ENCODE measurements at places on chromosomes 7 and 10. TPM values are rescaled to one million over a fixed set of nuclear protein-coding genes. Genes with fewer than 3 reads are reported as not detected.

Gene MDFIC
- 0.10 TPM for total RNA-seq

DNA sequence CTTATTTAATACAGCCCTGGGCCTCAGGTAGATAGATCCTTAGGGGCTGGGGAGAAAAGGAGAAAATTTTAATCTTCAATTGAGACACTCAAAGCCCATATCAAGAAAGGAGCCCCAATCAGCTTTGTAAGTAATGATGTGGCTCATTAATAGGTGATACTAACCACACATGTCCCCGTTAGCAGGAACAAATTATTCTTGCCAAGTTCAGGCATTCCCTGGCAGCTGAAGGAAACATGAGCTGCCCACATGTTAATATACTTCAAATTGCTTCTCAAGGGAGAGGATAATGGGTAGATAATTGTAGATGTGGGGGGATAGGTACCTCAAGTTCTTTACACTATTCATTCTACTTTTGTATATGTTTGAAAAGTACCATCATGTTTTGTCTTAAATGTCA lies 14.5 kb downstream of the IFIT5 start:
- DNase-seq = no peak

DNA sequence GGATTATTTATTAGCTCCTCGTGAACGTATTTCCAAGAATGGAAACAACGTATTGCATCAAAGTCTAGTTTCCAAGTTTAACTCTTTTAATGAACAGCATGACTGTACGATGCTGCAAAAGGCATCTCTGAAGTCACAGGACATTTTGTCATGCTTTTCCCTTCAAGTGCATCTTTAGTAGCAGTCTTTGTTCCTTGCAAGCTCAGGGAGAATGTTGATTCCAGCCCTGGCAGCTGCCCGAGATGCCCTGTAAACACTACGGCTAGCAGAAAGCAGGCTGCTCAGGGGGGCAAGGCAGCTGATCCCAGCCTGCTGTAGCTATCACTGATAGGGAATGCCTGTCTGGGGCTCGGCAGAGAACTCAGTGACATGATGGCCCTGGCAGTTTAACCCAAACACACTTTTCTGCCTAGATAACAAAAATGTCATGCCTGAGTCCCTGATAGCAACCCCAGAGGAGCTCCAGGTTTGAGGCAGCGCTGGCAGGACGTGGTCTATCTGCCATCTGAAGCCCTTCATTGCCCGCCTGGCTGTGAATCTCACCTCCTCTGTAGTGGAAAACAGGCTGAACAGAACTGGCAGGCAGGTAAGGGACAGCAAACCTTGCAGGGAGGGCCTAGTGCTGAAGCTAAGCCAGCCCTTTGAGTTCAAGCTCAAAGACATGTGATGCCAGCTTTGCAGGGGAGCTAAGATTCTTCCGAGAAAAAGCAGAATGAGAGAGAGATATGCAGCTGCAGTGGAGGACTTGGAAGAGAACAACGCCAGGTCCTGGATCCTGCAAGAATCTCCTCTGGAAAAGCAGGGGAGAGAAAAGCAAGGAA lies 264.6 kb downstream of the SNX10 start:
- peak; percentile 36 for DNase-seq

- no peak for DNase-seq
Observed at GRCh38 chr10:87636313-87636915, 23.3 kb upstream of the PAPSS2 start.

GRCh38 chr10:76229341-76229740 lies 797.9 kb downstream of the LRMDA start:
- no peak for DNase-seq

- DNase-seq = no peak
Observed at GRCh38 chr10:31679936-31680335, 248.7 kb downstream of the ARHGAP12 start.

GRCh38 chr10:81096558-81096957 lies 558.9 kb downstream of the SH2D4B start:
- DNase-seq = no peak

DNA sequence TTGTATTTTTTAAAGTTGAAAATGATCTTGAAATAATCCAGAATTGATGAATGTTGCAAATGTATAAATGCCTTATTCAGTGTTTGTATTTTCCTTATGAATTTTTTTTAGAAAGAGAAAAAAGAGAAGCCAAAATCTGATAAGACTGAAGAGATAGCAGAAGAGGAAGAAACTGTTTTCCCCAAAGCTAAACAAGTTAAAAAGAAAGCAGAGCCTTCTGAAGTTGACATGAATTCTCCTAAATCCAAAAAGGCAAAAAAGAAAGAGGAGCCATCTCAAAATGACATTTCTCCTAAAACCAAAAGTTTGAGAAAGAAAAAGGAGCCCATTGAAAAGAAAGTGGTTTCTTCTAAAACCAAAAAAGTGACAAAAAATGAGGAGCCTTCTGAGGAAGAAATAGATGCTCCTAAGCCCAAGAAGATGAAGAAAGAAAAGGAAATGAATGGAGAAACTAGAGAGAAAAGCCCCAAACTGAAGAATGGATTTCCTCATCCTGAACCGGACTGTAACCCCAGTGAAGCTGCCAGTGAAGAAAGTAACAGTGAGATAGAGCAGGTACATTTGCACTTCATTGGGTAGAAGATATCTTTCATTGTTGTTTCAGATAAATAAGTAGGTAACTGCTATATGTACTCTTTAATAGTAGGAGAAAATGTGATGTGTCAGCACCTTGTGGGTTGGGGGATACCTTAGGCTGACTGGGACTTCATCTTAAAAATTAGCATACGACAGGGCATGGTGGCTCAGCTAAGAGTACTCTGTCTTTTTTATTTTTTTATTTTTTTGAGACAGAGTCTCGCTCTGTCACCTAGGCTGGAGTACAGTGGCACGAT lies 3.9 kb downstream of the DDX21 start:
- DNase-seq = no peak

- no peak for DNase-seq
Observed at GRCh38 chr7:132347858-132348257, 228.4 kb downstream of the PLXNA4 start.

- no peak for DNase-seq
Observed at GRCh38 chr7:115924411-115924810, 106.2 kb downstream of the TFEC start.

Gene SLC39A12
- not detected for total RNA-seq

DNA sequence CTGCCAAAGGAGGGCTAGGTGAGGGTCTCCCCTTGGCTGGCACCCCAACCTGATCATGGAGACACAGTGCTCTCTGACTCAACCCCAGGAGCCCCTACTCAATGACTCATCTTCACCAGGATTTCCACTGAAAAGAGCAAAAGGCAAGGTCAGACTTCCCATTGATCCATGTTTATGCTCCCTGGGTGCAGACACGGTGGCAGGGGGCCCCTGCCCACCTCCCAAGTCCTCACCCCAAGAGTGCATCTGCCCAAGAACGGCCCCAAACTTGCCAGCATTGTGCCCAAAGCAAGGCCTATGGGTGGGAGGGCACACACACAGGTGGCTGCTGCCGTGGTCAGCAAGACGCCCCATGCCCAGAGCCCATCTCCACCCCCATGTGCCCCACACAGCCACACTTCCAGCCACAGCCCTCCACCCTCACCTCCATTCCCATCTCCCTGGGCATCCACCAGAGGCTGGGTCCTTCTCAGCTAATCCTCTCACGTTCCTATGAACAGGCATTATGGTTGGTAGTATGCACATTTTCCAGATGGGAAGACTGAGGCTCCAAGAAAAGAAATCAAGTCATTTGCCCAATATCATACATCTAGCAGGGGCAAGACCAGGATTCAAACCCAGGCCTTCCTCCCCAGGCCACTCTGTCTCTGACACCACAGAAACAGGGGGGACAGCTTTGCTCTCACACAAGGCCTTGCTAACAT lies 31.3 kb downstream of the FAM53B start:
- DNase-seq = no peak

Gene SLC16A12
- total RNA-seq = not detected

- DNase-seq = no peak
Observed at GRCh38 chr10:45064998-45065397, 64.3 kb downstream of the ZNF22 start.

- peak; percentile 60 for DNase-seq
Observed at GRCh38 chr10:130341356-130341755, 205.2 kb downstream of the GLRX3 start.

- DNase-seq = no peak
Observed at GRCh38 chr10:71589617-71590551, 129.7 kb downstream of the C10orf105 start.

- DNase-seq = no peak
Observed at GRCh38 chr7:139044813-139045794, 9.3 kb upstream of the ZC3HAV1L start.

Gene FEZF1
- total RNA-seq = 12.7 TPM

DNA sequence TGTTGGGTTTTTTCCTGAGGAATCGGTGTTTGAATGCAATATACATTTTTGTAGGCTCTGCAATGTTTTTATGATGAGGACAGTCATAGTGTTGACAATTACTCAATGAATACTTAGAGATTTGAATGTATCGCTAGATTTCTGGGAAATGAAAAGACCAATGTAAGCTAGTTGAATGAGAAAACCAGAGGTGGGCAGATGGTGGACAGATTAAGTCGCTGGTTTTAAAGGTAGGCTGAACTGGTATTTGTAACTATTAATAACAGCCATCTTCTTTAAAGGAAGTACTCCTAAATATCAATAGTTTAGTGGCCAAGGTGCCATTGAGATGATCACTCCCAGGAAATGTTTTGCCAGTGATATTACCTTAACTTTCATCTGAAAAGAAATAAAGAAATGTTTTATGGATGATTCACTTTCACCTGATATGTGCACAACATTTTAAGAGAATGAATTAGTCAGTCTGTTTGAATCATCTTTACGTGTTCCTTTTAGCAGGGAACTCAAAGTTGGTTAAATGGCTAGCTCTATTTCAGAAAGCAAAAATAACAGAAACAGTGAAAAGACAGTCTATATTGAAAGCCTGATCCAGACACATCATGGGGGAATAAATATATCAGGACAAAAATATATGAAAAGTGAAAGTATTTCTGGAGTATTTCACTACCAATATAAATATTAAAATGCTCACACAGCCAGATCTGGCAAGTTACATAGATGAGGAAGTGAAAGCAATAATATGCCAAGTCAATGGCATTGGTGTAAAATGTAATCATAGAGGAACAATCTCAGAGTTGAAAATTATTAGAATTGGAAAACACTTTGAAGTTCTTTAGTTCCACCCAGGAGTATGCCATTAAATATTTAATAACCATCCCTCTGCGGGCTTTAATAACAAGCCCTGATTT lies 20.7 kb downstream of the MET start:
- DNase-seq = no peak

DNA sequence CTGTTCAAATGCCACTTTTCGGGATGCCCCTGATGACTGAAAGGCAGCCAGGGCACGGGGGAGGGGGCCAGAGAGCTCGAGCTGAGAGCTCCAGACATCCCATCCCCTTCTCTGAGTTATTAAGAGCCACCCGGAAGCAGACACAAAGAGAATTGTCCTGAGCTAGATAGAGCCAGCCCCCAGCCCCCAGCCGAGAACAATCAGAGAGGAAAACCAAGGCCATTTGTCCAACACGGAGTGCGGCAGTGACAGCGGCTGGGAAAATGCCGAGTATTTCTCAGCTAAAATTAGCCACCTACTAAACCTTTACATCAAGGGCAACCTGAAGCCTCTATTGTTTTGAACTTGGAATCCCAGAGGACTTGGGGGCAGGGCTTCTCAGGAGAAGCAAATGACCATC lies 51.0 kb downstream of the UNC5B start:
- DNase-seq = no peak

Gene SPDYE2
- not detected for total RNA-seq

DNA sequence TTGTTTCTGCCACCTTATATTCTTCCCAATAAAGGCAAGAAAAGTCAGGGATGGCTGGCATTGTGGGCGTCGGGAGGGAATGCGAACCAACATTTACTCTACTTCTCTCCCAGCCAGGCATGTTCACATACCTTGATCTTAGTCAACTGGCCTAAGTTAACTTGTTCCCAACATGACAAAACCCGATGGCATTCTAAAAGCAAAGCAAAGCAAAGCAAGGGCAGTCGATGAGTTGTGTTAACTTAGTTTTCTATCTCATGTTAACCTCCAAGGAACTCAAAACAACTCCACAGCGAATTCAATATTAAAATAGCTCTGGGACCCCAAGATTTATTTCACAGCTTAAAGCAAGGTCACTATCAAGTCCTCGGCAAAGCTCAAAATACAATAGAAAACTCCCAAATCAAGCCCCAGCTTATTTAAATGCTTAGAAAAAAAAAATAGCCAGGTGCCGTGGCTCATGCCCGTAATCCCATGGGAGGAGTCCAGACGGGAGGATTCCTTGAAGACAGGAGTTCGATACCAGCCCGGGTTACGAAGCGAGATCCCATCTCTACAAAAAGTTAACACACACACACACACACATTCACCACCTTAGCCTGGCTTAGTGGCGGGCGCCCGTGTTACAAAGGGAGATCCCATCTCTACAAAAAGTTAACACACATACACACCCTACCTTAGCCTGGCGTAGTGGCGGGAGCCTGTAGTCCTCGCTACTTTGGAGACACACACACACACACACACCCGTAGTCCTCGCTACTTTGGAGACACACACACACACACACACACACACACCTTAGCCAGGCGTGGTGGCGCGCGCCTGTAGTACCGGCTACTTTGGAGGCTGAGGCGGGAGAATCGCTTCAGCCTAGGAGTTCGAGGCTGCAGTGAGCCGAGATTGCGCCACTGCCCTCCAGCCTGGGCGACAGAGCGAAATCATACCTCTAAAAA lies 901 bp upstream of the CCNY start:
- DNase-seq = no peak

Gene EBLN1
- not detected for total RNA-seq

DNA sequence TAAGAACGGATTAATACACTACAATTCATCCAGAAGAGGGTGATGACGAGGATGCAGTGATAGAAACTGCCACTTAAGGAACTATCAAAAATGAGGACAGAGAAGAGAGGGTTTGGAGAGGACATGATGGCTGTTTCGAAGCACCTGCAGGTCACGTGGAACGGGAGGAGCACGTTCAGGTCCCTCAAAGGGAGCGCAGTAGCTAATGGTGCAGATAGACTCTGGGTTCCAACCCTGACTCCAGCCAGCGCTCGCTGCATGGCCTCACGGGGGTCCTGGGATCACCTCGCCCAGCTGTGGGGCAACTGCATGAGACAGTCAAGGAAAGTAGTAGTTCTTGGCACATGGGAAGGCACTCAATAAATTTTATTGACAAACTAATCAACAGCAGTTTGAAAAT lies 208.6 kb upstream of the RNF32 start:
- DNase-seq = no peak

DNA sequence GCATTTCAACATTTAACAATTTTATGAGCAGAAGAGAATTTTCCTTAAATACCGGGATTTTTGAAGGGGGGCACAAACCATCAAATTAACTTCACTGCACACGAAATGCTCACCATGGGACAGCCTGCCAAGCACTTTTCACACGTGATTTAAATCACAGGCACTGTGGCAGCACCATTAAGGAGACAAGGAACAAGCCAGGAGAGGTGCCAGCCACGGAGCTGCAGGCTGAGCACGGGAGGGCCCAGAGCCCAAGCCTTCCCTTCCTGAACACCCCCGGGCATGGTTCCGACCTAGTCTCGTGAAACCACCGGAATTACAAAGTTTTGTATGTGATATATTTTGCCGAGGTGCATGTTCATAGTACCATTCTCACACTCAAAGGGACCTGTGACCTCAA lies 13.4 kb downstream of the PITRM1 start:
- DNase-seq = no peak

Data from glutamatergic neuron (in vitro differentiated cells).